Stimulated activated CD4-positive, alpha-beta T cell treated with anti-CD3 and anti-CD28 coated beads, Interleukin-15, amount 100 ng/mL, for 1 hour (primary cell): ENCODE measurements at places on chromosomes 12 and 14.

DNA sequence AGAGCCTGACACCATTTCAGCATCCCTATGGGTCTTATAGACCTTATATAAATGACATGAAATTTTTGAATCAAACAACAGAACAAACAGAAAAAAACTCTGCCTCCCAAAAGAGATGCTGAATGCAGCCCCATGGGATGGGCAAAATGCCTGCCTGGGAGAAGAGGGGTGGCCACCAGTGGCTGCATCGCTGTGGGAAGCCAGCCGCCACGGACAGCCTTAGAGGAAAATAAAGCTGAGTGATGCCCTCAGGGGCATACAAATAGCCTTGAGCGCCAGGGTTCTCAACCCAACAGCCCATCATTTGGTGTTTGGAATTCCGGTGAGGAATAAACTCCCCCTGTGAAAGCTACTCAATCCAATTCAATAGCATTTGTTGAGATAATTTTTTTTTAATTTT is 22.9 kb downstream of the SYNE3 start:
- no peak for DNase-seq

- DNase-seq, result no peak
Observed at GRCh38 chr12:47877081-47877480, 27.7 kb downstream of the VDR start.

DNA sequence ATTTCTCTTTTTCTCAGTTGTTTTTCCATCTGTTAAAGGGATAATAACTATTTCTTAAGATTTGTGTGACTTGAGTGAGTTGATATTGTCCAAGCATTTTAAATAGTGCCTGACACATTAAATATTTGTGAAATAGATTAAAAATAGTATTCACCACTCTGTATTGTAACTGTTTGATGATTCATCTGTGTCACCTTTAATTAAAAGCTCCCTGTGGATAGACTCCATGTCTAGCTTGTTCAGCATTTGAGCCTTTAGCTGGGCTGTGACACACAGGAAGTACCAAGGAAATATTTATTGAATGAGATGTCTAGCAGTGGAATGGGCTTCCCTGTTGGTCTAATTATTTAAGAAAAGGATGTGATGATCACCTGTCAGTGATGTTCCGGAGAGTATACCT is 1.8 kb upstream of the GLIPR1L2 start:
- DNase-seq, result no peak

GRCh38 chr14:101501858-101502615 is 59.3 kb upstream of the DIO3 start:
- no peak for DNase-seq

GRCh38 chr12:121451961-121452339 is 52.0 kb downstream of the RNF34 start:
- DNase-seq, result no peak

DNA sequence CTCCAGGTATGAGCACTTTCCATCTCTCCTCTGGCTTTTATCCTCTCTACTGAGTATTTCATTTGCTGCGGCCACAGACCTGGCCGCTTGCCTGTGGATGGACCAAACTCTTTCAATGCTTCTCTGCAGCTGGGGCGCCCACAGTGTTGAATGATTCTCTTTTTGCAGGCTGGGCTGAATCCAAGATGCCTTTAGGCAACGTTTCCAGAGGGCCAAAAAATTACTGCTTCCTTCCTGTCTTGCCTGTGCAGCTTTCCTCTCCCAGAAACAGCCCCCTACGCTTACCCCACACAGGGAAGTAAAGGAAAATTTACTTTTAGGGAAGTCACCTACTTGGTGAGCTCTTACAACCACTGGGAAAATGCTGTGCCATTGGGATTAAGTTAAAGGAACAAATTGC is 55.6 kb upstream of the JDP2 start:
- DNase-seq, result no peak

DNA sequence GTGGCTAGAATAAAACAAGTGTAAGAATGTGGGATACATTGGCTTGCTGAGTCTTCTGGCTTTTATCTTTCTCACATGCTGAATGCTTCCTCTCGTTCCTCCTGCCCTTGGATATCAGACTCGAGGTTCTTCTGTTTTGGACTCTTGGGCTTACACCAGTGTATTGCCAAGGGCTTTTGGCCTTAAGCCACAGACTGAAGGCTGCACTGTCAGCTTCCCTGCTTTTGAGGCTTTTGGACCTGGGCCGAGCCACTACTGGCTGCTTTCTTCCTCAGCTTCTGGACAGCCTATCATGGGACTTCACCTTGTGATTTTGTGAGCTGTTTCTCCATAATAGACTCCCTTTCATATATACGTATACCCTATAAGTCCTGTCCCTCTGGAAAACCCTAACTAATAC is 300.9 kb upstream of the STXBP6 start:
- no peak for DNase-seq

- no peak for DNase-seq
Observed at GRCh38 chr14:67269298-67270060, 28.2 kb downstream of the PALS1 start.

- no peak for DNase-seq
Observed at GRCh38 chr14:76930549-76930948, 98.0 kb downstream of the IRF2BPL start.

DNA sequence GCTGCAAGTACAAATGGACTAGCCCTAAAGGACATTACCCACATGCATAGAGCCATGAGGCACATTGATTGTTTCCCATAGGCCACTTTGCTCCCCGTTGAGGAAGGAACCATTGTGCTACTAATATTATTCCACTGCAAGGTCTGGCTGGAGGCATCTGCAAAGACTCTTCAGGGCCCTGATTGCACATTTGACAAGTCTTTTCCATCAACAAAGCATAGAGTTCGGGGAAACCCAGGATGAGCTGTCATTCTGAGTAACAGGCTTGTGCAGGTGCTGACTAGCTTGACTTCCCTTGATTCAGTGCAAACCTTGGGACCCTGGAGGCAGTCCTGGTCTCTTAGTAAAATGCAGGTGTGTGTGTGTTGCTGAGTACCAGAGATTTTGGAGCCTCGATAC is 73.8 kb downstream of the SUSD6 start:
- DNase-seq, result no peak

DNA sequence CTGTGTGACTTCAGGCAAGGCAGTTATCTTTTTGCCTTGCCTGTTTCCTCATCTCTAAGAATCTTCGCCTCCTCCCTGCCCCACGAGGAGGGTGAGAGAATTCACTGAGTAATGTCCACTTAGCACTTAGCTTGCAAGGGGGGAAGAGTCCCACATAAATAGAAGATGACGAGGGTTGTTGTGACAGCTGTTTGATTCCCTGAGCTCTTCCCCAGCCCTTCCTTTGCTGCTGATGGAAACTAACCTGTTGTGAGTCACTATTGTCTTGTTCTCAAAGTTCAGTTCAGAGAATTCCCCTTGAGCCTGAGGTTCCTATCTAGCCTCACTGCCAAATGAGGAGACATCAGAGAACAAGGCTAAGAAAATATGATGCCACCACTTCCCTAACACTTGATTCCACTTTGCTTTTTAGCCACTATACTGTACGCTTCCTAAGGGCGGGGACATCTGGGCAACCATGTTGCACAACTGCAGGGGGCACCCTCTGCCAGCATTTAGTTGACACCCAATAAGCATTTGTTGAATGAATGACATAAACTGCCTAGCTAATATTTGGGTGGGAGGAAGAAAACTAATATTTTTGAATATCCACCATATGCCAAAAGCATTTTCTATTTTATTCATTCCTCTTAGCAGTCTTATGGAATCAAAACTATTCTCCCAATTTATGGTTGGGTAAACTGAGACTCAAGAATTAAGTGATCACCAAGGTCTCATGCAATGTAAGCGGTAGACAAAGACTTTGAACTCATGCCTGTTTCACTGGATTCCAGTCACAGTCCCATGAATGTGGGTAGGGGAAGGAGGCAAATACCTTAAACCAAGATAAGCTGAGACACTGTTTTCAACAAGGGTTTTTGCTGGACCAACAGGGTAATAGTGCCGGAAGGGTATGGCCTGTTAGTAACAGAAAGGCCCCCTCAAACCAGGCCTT is 77.6 kb downstream of the ZFP36L1 start:
- no peak for DNase-seq

- no peak for DNase-seq
Observed at GRCh38 chr14:104974146-104974541, 4.0 kb downstream of the AHNAK2 start.

- DNase-seq, result no peak
Observed at GRCh38 chr12:121947981-121948380, 29.6 kb downstream of the CFAP251 start.

DNA sequence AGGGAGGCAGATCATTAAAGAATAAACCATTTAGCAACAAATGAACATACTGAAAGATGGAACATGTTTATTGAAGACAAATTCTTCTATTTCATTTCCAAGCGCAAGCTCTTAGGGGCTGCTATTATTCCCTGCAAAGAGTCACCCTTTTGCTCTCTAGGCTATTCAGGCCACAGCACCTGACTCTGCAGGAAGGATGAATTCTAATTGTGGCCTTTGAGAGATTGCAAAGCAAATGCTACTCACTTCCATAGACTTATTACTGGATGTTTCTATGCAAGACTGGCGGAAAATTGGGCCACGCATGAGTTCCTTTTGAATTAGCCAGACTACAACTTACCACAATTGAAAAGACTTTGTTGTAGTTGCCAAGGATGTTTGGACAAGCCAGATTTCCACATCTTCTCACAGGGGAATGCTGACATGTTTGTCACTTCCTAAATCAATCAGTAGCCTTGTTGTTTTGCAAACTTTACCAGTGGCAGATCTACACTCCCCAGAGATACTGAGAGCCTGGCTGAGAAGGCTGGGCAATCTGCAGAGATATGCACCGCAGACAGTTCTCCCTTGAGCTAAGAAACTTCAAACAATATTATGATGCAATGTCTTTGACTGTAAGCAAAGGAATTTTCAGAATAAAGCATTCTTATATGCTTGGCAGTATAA is 334.3 kb upstream of the SYT1 start:
- DNase-seq, result no peak

DNA sequence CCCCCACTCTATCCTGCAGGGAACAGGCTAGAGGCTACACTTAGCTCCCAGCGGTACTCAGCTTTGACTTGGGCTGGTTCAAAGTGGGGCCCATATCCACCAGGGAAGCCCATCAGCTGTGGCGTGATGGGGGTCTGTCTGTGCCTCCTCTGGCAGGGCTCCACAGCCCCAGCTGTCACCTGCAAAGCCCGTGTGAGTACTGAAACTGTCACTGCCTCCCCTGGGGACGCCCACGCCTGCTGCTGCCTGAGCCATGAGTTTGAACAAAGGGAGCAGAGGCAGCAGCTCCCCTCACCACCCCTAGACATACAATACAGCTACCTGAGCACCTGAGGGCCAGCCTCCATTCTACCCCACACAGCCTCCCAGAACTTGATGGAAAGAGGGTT is 5.0 kb downstream of the REM2 start:
- no peak for DNase-seq
